NCI-H748 treated with DMSO at 0.1 percent for 48 hours (cell line): ENCODE measurements at places on chromosomes 7 and 10.

- no peak for DNase-seq
Observed at GRCh38 chr10:131174211-131174565, 137.3 kb downstream of the TCERG1L start.

- no peak for DNase-seq
Observed at GRCh38 chr10:42992156-42992956, 84.5 kb upstream of the RET start.

DNA sequence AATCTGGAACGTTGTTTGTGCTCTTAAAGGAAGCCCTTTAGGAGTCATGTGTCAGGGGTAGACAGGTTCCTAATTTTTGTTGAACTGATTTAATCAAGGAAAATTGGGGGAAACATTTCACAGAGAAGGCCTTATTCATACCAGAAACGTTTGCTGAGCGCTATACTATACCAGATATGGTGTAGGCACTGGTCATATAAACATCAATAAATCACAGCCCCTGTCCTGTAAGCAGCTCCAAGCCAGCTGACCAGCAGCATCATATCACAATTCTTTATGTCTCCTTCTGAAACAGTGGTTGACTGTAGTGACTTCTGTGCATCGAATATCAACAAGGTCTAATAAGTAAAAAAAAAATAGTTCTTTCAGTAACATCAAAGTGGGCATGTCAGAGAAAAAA lies 1.1 kb downstream of the TMEM178B start:
- DNase-seq: no peak

DNA sequence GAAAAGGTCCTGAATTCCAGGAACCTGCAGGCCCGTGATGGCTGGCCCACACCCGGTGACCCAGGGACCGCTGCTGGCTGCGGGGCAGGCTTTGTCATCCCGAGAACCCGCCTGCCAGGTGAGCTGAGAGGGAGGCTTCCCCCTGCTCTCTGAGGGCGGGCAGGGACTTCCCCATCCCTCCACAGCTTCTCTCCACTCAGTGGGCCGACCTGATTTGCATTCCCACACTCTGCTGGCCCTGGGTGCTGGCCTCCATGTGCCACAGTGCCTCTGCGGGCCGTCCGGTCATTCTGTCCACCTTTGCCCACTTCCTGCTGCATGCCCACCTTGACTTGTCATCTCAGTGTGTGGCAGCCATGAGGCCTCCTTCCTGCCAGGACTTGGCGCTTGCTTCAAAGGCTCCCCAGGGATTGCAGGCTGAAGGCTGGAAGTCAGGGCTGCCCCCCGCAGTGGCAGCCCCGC lies 35.3 kb downstream of the PALD1 start:
- DNase-seq: no peak

DNA sequence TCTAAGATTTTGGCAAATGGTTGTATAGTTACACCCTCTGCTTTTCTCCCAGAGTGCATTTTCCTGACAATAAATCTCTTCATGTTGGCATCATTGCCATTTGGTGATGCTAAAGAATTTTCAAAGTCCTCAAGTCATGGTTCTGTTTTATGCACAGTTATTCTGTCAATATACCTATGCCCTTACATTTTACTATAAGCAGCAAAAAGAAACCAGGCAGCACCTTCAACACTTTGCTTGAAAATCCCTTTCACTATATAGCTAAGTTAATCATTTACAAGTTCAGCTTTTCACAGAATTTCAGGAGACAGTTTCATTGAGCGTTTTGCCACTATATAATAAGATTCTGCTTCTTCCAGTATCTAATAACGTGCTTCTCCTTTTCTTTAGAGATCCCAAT lies 22.6 kb downstream of the FIGNL1 start:
- no peak for DNase-seq

GRCh38 chr7:67807826-67808225 lies 811.2 kb downstream of the TYW1 start:
- DNase-seq: no peak

GRCh38 chr7:27943241-27943640 lies 203.3 kb downstream of the TAX1BP1 start:
- DNase-seq: no peak

DNA sequence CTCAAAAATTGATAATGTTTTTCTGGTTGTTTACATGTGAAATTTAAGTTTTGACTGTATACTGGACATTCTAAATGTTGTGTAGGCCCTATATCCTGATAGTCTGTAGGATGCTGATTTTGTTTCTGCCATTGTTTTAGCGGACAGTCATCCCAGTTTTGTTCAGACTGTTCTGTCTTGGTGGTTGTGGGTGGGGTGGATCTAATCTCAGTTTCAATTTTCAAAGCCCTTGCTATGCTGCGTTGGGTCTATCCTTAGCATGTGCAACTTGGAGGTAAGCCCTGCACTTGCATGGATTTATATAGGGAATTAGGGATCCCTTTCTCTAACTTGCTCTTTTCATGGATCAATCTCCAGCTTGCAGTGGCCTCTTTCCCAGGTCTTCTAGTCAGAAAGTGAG lies 19.1 kb downstream of the DBF4 start:
- no peak for DNase-seq

DNA sequence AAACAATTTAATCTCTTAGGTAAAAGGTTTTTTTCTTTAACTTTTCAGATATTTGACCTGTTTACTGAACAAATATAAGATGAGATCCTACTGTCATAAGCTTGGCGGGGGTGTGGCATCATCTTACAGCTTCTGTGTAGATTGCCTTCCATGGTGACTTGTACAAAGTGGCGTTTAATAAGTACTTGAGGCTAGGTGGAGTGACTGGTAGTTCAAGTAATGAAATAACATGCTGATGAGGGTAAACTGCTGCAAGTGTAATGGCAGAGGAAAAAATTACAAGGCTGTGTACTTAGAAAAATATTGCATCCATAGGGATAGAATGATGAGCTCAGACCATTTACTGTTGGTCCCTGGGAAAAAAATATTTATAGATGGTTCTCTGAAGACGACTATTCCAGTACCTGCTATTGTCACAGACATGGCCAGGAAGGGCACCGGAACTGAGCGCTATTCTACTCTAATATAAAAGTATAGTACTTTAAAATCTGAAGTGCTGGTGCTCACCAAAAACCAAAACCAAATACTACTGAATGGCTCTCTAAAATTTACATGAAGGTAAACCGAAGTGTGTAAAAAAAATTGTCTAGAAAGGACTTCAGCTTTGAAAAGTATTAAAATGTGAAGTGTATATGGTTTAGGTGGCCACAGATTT lies 42.4 kb downstream of the DNAH11 start:
- DNase-seq: no peak

DNA sequence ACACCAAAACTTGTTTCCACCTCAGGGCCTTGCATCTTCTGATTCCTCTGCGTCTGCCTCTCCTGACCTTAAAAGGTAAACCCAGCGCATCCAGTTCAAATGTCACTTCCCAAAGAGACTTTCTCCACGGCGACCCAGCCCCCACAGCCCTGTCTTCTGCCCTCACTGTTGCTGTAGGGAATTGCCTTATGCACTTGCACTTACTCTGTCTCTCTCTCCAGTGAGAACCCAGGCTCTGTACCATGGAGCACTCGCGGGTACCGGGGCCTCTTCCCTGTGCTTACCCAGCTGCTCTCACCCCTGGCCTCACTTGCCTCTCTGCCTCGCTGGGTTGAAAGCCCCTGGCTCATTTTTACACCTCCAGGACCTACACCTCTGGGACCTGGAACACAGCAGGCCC lies 48.4 kb downstream of the AOC1 start:
- DNase-seq: no peak

DNA sequence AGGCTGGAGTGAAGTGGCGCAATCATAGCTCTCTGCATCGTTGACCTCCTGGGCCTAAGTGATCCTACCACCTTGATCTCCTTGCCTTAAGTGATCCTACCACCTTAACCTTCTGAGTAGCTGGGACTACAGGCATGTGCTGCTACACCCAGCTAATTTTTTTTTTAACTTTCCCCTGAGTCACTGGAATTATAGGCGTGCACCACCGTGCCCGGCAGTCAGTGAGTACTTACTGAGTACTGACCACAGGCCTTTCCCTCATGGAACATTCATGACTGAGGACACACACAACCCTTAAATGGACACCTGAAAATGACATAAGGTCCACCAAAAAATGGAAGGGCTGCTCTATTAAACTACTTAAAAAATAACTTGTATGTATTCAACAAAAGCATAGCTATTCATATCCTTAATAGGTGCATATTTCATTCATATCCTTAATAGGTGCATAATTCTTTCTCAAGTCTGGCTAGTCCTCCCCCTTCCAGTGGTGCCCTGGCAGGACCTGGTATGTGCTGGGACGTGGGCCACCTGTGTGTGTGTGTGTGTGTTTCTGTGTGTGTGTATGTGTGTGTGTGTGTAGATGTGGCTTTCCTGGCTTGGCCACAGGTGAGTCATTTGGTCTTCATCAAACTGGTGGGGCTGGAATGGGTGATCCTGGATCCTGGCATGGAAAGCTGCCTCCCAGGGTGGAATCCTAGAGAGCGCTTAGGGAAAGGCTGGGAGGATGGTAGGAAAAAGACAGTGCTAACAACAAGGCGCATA lies 3.5 kb downstream of the FAM180A start:
- no peak for DNase-seq

DNA sequence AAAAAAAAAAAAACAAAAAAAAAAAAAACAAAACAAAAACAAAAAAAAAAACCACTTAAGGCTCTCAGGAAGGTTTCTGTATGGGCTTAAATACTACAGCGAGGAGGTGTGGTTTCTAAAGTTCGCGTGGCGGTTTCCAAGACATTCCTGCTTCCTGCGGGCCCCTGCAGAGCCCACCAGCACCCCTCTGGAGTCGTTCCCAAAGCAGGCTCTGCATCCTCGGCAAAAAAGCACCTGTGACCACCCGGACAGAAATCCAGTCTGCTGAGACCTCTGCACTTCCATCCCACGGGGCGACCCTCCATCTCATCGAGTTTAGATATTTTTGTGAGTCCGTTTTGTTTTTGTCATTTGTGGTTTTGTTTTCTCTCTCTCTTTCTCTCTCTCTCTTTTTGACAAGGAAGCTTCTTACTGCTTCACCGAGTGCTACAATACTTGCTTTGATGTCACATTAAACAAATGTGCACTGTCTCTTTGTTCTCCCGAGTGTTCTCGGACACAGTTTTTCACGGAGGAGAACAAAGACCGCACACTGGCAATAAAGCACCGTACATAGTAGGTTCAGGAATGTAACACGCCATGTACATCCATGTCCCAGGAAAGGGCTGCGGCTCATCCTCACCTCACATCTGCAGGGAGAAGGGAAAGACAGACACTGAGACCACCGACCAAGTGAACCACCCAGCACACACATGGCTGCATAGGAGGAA lies 21.5 kb downstream of the PDGFA start:
- no peak for DNase-seq

GRCh38 chr7:140389445-140389844 lies 8.9 kb downstream of the SLC37A3 start:
- no peak for DNase-seq

GRCh38 chr7:82810558-82811259 lies 352.0 kb downstream of the PCLO start:
- peak; percentile 53 for DNase-seq

DNA sequence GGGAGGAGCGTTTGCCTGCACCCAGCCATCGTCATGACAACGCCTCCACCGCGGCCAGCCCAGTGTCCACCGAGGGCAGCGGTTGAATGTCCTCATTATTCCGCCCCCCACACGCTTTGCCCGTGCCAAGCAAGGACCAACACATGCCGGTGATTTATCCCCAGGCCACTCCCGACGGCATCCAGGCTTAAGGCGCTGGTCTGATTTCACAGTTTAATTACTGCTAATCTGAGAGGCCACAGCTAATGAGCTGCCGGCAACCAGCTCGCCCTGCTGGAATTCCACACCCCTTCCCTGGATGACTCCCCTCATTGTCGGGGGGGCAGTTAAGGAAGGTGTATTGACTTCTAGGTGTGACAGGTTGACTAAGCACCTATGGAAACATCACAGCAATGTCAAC lies 432.3 kb downstream of the DNAJB6 start:
- DNase-seq: peak; percentile 65

- no peak for DNase-seq
Observed at GRCh38 chr10:107409522-107409921, 245.0 kb upstream of the SORCS1 start.

DNA sequence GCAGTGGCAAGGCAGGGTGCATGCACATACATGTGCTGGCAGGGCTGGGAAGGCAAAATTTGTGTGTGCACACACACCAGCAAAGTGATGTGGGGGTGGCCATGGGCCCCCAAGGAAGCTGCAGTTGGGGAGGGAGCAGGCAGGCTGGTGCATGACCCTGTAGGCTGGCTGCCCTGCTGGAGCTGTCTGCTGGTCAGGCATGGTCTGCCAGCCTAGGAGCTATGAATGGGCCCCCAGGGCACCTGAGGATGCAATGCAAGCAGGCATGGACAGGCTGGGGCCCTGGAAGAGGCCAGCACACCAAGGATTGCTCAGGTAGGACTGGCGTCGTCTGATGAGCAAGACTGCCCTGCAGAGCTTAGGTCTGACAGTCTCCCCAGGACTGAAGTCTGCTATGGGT lies 18.2 kb upstream of the PPP1R3A start:
- no peak for DNase-seq

DNA sequence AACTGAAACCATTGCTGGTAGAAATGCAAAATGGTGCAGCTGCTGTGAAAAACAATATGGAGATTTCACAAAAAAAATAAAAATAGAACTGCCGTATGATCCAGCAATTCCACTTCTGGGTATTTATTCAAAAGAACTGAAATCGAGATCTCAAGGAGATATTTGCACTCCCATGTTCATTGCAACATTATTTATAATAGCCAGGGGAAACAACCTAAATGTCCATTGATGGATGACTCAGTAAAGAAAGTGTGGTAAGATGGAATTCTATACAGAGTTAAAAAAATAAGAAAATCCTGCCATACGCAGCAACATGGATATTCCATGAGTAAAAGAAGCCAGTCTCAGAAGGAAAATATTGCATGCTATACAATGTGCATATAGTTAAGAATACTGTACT lies 290.6 kb upstream of the GHITM start:
- no peak for DNase-seq

DNA sequence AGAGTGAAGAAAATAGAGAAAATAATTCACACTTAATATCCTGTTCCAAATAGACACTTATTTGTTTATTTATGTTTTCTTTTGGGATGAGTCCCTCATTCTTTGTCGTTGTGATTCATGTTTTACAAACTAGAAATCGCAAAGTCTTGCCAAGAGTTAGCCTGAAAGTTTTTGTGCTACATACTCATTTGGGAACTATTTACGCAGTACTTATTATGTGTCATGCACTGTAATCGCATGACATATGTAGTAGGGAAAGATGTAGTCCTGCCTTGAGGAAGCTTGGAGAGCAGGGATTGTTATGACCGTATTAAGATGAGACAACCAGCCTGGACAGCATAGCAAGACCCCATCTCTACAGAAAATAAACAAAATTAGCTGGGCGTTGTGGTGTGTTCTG lies 189.3 kb downstream of the ABCA13 start:
- DNase-seq: no peak
